ENCODE measurements at places on chromosomes 4 and X.

DNA sequence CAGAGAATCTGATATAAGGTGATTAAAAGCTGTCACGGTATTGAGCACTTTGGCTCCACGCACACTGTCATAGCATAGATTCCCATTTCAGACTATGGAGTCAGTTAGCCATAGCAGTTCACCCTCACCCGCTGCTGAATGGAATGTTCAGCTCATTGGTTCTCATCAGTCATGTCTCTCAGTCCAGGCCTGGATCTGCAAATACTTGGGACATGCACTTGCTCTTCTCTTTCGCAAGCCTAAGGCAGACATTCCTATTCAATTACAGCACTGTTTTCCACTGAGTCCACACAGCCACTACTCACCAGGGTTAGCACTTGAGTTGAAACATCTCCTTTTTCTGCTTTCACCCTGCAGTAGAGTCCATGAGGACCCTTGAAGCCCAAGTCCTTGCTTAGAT lies 30.6 kb upstream of the SCML1 start:
- DNase-seq: no peak

DNA sequence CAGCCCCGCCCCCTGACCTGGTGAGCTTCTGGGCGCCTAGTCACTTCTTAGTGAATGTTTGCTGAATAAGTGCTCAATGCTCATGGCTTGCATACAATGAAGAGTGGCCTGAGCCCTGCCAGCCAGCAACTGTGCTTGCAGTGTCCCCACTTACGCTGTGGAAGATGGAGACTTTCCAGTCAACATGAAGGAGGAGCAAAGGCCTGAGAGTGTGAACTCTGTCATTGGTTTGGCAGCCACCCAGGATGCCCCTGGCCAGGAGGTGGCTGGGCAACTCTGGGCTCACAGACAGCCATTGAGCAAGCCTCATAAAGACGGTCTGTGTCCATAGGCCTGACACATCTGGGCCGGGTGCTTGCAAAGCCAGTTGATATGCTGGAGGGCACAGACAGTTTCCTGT lies 72.1 kb upstream of the MAMLD1 start:
- no peak for DNase-seq

DNA sequence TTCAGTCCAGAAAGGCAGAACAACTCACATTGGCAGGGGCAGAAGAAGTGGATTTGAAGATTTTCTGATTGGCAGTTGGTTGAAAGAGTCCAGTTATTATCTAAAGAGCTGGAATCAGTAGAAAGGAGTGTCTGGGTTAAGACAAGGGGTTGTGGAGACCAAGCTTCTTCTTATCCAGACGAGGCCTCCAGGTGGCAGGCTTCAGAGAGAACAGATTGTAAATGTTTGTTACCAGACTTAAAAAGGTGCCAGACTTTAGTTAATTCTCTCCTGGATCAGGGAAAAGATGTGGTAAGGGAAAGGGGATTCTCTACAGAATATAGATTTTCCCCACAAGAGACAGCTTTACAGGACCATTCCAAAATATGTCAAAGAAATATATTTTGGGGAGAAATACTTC lies 36.7 kb upstream of the TLR3 start:
- no peak for DNase-seq

GRCh38 chrX:106921637-106922036 lies 1.4 kb downstream of the CLDN2 start:
- DNase-seq: no peak

- no peak for DNase-seq
Observed at GRCh38 chr4:164847016-164847415, 30.0 kb upstream of the APELA start.

DNA sequence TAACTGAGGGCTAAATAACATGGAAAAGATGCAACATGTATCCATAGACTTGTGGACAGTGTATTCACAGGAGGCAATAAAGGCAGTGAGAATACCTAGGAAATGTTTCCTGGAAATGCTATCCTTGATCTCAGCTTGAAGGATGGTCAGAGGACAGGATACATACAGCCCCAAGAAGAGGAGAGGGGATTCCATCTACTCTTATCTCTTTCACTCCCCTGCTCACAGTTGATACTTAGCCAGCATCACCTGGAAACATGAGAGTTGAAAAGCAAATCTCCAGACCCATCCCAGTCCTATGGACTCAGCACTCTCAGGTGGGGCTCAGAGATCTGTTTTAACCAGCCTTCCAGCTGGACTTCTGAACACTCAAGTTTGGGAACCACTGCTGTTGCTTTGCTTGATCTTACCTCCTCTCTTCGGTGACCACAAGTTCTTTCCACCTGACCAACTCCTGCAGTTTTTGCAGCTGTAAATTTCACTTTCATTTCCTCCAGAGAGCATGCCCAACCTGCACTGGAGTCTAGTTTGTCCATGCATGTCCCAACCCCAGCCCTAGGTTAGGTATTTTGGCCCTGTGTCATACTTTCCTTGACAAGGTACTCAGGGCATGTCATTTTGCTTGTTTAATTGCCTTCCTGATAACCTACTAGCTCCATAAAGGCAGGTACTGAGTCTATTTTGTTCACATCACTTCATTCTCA lies 10.4 kb downstream of the RELL1 start:
- DNase-seq: no peak

DNA sequence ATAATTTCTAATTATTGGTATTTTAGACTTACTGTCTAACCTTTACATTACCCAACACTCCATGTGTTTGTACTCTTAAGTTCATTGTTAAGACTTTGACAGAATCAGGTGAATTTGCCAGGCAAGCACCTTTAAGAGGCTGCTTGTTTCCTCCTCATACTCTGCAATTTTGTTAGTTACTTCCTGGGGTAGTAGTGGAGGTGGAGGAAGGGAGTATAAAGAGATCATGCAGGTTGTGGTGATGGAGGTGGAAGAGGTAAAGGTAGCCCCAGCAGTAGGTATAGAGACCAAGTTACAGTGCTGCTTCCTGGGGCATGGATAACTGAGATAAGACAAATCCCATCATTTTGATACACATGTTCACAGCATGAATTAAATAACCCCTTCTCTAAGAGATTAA lies 6.7 kb downstream of the WDR44 start:
- DNase-seq: no peak

GRCh38 chrX:4671344-4671743 lies 957.9 kb upstream of the PRKX start:
- no peak for DNase-seq

DNA sequence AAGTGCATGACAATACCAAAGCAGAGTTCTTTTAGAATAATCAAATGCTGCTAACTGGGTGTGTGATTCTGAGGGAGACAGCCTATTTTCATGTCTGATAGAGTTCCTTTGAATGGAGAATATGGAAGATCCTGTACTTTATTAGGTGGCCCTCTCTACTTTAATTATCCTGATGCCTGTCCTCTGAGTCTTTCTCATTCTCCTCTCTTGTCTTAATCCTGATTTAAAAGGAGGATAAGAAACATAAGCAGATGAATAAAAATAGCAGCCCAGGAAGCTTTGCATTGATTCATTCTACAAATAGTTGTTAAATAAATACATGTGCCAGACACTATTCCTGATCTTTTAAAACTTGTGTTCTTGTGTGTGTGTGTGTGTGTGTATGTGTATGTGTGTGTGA lies 387.3 kb downstream of the SPRY1 start:
- DNase-seq: no peak

- no peak for DNase-seq
Observed at GRCh38 chrX:111159232-111159631, 63.2 kb downstream of the PAK3 start.

DNA sequence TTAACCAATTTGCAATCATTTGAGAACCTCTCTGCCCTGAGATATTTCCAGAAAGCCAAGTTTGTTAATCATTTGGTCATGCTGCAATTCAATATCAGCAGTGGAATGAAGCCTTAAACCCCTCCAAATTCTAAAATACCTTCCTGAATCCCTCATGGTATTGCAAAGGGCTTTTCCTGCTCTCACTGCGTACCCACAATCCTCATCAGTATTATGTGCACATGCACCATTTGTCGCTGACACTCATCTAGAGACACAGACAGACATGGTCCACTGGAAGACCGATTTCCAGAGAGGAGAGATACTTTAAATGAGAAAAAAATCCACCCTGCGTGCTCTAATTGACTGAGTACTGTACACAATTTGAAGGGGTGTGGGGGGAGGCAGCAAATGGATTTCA lies 104.4 kb downstream of the GPC3 start:
- DNase-seq: no peak

DNA sequence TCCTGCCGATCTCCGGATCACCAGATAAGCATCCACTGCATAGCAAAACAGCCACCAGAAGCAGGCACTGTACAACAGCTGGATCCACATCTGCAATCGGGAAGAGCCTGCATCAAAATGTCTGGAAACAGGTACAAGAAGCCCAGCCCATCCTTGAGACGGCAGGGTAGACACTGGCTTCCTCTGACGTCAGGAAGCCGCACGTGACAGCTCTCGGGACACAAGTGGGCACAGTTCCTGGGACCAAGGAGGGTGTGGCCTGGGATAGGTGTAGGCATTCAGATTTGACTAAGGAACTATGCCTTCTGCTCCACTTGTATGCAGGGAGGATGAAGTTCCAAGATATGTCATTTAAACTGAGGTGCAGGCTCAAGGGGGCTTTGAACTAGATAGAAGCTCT lies 6.3 kb downstream of the GPR143 start:
- no peak for DNase-seq

- DNase-seq: peak; percentile 7
Observed at GRCh38 chrX:66176134-66176533, 12.1 kb downstream of the HEPH start.

GRCh38 chrX:30317308-30317707 lies 8.1 kb upstream of the NR0B1 start:
- no peak for DNase-seq

DNA sequence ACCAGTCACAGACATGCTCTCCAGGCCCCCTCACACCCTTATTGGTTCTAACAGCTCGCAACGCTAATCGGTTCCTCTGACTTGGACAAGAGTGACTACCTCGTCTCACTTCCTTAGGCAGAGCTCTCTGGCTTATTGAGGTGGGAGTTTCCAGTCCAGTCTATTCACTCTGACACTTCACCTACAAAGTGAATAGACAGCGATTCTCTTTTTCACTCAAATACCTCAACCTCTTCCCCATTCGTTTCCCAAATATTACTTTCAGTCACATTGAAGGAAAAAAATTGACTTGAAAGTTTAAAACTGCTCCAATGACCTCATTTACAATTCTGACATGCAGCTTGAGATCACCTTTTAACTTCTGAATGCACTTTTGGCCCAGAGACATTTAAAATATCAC lies 17.7 kb downstream of the HELT start:
- no peak for DNase-seq

DNA sequence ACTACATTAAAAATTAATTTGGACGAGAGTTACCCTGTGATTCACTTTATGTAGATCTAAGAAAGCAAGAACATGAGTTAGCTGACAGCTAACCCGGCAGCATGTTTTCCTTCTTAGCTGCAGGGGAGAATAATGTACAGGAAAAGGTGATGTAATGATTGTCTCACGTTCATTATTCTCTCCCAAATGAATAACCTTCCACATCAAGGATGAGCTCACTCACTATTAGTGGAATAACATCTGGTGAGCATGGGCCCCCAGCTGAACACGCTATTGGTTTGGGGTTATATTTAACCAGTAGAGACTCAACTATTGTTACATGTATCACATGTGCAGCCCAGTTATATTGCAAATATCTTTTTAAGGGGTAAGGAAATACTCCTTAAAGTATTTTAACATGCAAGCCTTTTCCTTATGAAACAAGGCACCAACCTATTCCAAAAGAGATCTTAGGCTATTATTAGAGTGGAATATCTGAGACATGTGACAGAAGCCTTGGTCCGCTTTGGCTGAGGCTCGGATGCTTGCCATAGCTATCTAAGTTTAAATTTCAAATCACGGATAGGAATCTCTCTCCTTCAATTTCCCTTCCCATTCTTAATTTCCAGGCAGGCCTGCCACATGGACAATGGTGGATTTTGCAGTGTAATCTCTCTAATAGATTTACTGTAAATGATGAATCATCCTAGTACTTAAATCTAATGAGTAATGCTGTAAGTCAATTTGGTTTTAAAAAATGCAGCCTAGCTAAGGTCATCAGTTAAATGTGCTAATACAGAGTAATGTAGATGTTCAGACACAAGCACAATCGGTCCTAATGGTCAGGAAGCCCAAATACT lies 99.0 kb upstream of the OTUD4 start:
- no peak for DNase-seq

GRCh38 chrX:7147413-7147977 lies at the start of gene STS:
Gene STS, plus strand, starts transcription at chrX:7147712. Its CDS starts 105,488 bp downstream, at chrX:7253200.
- peak; percentile 32 for DNase-seq

DNA sequence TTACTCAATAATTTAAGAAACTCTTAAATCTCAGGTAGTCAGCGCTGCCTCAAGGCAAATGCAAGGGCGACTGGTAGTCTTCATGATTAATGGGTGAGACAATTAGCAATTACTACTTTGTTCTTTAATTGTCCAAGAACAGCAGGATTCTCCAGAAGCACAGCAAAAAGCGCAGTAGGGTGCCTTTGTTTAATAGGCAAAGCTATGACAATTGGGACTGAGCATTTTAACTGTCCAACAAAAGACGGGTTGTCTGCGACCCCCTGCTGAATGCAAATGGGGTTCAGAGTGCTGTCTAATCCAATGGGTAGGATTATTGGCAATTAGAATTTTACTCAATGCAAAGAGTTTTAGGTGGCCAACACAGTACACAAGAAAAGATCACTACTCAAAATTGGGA lies 286.1 kb downstream of the CHIC1 start:
- no peak for DNase-seq

DNA sequence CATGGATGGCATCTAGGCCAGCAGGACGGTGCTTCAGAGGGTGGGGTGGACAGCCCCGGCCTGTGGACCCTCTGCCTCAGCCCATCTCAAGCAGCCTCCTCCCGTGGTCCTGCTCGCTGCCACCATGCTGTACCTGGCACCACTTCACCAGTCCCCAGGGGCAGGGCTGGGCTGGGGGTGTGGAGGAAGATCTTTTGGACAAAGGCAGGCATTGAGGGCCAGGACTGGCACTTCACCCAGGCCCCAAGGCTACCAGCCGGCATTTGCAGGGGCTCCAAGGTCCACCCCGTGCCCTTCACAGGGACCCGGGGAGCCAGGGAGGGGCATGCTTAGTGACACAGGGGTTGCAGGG lies 713 bp downstream of the PLXNB3 start:
- DNase-seq: no peak

- DNase-seq: no peak
Observed at GRCh38 chr4:52604215-52604614, 54.9 kb downstream of the USP46 start.

DNA sequence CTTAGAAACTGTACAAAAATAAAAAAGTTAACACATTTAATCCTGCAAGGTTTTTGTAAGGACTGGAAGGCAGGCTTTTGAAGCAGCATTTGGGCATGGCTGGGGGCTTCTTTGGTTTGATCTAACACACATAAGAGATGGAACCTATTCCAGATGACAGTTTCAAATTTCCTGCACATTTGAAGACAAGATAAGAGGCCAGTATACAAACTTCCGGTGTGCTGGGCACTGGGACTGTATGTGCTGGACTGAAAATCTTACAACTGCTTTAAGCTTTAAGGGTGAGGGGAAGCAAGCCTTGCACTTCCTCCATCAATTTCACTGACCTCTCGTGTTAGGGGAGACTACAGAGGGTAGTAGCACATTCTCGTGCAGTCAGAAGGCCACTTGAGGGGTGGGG lies 122.9 kb downstream of the AMMECR1 start:
- DNase-seq: no peak

GRCh38 chrX:96611619-96612362 lies 72.9 kb upstream of the DIAPH2 start:
- DNase-seq: no peak

GRCh38 chr4:36551697-36552214 lies 270.3 kb downstream of the DTHD1 start:
- no peak for DNase-seq

- DNase-seq: no peak
Observed at GRCh38 chr4:90246816-90247215, 119.6 kb downstream of the CCSER1 start.

GRCh38 chr4:97317671-97318070 lies 825.6 kb downstream of the STPG2 start:
- DNase-seq: no peak

Data from hematopoietic multipotent progenitor cell treated with erythropoietin and hydrocortisone succinate and interleukin-3 and kit ligand, for 6 days (in vitro differentiated cells).